ENCODE measurements at places on chromosomes 12 and 14.

DNA sequence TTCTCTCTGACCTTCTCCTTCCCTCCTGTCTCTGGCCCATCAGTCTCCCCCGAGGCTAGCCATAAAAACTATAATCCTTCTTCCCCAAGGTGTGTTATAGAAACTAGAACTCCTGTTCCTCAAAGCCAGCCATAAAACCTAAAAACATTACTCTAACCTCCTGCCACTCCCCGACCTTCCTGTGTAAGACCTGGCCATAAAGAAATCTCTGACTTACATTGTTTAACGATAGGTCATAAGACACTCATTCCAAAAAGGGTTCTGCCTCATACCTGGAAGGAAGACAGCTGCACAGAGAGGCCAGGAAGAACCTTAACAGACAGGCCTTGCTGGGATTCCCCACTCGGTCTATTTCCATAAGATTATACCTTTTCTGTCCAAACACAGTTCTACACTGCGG lies 70.9 kb upstream of the EEA1 start:
- no peak for DNase-seq

DNA sequence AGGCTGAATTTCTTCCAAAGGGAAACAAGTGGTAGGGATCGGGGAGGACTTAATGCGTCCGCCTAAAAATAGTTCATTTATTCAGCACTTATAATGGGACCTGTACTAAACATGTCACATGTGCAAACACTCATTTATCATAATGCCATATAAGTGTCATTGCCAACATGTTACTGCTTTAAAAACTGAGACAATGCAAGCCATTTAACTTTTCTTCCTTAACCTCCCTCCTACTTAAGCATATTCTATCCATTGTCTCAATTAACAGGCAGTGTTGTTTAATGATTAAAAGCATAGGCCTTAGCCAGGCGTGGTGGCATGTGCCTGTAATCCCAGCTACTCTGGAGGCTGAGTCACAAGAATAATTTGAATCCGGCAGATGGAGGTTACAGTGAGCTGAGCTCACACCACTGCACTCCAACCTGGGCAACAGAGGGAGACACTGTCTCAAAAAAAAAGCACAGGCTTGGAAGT lies 13.5 kb upstream of the SCFD1 start:
- DNase-seq: no peak

GRCh38 chr12:111368291-111368787 lies 556 bp downstream of the PHETA1 start:
- DNase-seq: no peak

- DNase-seq: no peak
Observed at GRCh38 chr14:81211844-81212243, 8.9 kb downstream of the GTF2A1 start.

DNA sequence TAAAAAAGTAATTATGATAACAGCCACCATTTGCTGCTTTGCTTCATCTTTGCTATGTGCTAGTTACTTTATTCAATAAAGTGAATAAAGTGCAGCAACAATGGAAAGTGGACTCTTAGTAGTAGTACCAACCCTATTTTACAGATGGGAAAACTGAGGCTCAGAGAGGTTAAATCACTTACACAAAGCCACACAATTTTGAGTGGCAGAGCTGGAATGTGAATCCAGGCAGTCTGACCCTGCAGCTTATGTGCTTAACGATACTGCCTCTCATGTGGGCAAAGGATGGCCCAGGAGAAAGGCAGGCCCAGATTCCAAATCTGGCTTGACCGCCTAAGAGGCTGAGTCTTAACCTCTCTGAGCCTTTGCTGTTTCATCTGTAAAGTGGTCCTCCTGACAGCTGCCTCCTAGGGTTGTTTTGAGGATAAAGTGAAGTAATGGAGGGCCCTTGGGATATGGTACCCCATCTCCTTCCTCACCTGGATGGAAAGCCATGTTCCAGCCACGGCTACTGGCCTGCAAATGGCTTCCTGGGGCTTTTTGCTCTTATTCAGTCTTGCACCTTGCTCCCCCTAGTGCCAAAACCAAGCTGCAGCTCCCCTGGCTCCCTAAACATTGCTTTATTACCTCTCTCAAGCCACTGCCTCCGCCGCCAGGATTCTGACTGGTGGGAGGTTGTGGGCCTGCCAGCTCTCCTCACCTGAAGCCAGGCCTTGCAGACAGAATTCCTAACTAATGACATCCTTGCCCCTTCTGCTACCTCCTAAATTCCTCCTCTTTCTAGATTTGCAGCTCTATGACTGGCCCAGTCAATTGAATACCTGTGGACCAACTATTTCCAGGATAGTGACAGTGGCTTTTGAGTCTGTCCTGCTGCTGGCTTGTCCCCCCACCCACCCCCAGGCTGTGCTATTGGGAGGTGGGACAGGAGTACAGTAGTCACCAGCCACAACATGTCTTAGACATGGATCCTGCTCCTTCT lies 283.3 kb upstream of the PWP1 start:
- no peak for DNase-seq

GRCh38 chr14:54046250-54046649 lies 89.6 kb upstream of the BMP4 start:
- DNase-seq: no peak
